Activated CD4-positive, CD25-positive, alpha-beta regulatory T cell treated with anti-CD3 and anti-CD28 coated beads, Interleukin-2, amount 50 U/mL, for 16 hours (primary cell): ENCODE measurements at places on chromosomes 5 and 9.

DNA sequence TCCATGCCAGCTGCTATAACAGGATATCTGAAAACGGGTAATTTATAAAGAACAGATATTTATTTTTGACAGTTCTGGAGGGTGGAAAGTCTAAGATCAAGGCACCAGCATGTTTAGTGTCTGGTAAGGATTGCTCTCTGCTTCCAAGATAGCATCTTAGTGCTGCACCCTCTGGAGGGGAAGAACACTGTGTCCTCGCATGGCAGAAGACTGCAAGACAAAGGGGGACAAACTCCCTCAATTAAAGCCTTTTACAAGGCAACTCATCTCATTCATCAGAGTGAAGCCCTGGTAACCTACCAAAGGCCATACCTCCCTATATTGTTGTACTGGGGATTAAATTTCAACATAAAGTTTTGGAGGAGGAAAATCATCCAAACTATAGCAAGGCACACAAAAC, 298.9 kb upstream of the EDIL3 start:
- no peak for DNase-seq

- no peak for DNase-seq
Measured at GRCh38 chr9:37928552-37929430, 24.9 kb upstream of the SLC25A51 start.

DNA sequence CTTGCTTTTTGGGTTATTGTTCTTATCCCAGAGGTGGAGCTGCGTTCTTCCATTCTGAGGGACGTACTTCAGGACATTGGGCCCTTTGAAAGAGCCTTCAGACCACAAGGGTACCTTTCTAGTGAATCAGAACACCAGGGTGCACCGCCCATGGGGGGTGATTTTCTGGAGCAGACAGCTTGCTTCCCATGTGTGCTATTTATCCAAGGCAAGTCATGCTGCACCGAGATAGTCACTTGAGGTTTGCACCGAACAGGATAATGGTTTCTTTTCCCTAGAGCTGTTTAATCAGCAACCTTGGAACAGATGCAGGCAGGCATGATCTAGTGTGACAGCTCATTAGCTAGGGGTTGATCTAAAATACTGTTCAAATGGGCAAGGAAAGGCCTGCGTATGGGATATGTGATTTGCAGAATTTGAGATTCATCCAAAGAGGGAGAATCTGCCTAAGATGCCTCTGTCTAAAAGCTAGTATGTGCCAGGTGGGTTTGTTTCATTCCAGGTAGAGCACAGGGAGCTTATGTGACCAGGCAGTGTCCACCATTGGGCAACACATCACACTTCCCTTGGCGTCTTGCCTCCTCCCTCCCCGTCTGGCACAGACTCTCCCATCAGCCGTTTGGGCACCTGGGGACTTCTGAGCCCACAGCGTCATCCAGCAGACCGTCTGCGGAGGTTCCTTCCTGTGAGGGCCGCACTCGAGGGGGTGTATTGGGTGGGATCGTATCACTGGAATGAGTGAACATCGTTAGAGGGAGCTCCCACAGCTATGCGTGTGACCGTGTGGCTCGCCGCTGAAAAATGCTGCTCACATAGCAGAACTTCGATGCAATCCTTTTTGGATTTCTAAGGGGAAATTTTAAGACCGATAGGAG, 23.0 kb downstream of the ABL1 start:
- no peak for DNase-seq

- DNase-seq, result no peak
Measured at GRCh38 chr9:136939431-136939995, 5.0 kb downstream of the FBXW5 start.

- DNase-seq, result no peak
Measured at GRCh38 chr9:122394265-122395125, 23.7 kb downstream of the PTGS1 start.

- no peak for DNase-seq
Measured at GRCh38 chr5:88685591-88686541, 197.1 kb downstream of the MEF2C start.

- no peak for DNase-seq
Measured at GRCh38 chr5:37816331-37816730, 23.5 kb downstream of the GDNF start.

- no peak for DNase-seq
Measured at GRCh38 chr5:149969181-149969930, 8.8 kb downstream of the SLC26A2 start.

- no peak for DNase-seq
Measured at GRCh38 chr5:139823757-139824355, 28.2 kb downstream of the PSD2 start.

DNA sequence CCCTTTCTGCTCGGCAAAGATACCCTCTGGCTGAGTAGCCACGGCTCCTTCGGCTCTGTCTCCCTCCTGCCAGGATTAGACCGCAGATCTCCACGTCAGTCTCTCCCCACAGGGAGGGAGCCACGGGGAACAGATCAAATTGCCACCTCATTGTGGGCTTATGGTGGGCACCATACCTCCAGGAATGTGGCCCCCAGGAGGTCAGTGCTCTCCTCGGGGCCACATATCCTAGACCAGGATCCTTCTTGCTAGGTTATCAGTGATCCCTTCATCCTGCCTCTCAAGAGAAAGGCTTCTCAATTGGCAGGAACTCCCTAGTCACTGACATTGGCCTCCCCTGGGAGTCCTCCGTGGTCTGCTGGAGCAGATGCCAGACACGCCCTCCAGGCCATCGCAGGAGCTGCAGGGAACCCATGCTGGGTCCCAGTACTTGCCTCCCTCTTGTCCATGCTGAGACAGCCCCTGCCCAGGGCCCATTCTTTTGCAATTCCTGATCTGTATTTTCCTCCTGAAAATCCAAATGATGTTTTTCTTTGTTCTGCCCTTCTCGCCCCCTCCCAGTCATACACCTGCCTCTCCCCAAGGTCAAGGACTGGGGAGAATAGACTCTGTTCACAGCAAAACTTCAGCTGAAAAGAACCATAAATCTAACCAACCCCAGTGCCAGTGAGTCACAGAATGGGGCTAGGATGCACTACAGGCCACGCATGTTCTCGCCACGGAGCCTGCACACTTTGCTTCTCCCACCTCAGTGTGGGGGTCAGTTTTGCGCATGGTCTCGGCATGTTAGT, 31.6 kb upstream of the ENHO start:
- DNase-seq, result no peak
